ENCODE measurements at places on chromosomes 3 and 15. TPM values are rescaled to one million over a fixed set of nuclear protein-coding genes. Genes with fewer than 3 reads are reported as not detected.

ZSCAN29 gene
- total RNA-seq, result 18.2 TPM

DNA sequence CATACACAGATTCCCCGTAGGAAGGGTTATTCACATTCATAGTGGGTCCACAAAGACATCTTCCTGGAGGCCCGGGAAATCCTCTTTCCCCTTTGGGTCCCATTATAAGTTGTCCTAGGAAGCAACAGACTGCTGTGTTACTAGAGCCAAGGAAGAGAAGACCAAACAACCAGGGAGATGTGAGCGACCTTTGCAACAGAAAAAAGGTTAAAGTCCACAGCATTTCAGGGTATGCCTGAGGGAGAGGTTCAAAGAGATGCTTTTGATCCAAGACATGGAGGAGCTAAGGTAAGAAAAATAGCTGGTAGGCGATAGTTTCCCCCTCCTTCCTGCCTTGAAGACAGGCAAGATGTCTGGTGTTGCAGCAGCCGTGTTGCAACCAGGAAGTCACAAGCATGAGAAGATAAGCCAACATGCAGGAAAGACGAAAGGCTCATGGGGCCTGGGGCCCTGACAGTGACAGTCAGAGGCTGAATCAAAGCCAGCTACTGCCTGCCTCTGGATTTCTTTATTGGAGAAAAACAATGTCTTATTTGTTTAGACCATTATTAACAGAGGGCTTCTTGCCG is 30.9 kb downstream of the EAF1 start:
- DNase-seq, result no peak
- no peak overlapping the region for H3K4me3 ChIP-seq
- H3K4me1 ChIP-seq, result no peaks in the 10 kb centered on the region
- H3K36me3 ChIP-seq, result no peaks in the 10 kb centered on the region
- no peak overlapping the region for H3K27ac ChIP-seq

SCAANT1 gene
- not detected for total RNA-seq

- no peak for DNase-seq
- peak overlapping the region; percentile 57 for H3K4me3 ChIP-seq
- no peaks in the 10 kb centered on the region for H3K27me3 ChIP-seq
- peaks cover 47% of the 10 kb centered on the region for H3K4me1 ChIP-seq
These were observed 550 bp downstream of the RPP25 start for GRCh38 chr15:74955796-74956647.

- no peak overlapping the region for H3K4me3 ChIP-seq
- peak overlapping the region; percentile 43 for H3K27ac ChIP-seq
- H3K4me1 ChIP-seq, result peaks cover 43% of the 10 kb centered on the region
These were observed 11.1 kb downstream of the SLC6A6 start for GRCh38 chr3:14413381-14414071.

DNA sequence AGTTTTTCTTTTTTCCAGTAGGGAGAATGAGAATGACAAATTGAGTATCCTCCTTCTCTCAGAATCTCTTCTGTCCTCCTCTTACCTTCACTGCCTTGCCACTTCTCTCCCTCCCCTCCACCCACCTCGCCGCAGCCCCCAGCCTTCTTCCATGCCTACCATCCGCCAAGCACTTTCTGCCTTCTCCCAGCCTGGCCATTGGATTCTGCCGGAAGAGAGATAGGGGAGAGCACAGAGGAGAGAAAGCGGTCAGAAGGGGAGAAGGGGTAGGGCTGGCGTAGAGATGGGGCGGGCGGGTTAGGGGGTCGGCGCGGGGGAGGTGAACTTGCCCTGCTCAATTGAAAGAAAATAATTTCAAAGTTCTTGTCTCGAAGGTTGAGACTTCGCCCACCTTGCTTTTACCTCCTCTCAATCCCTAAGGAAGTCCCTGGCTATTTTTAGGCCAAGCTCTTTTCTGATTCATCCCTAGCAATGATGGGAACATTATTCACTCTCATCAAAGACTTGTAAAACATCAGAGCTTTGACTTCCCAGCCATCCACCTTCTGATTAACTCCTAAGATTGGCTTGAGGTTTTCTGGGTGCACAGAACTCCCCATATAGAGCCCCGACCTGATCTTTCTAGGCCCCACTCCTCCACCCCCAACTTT is 811 bp downstream of the C3orf52 start:
- H3K4me3 ChIP-seq, result peak overlapping the region; percentile 58
- peak overlapping the region; percentile 75 for H3K27ac ChIP-seq
- no peaks in the 10 kb centered on the region for H3K27me3 ChIP-seq
- no peaks in the 10 kb centered on the region for H3K36me3 ChIP-seq
- DNase-seq, result no peak

VEPH1 gene
- total RNA-seq, result 2.7 TPM

- peaks cover 15% of the 10 kb centered on the region for H3K4me1 ChIP-seq
- H3K36me3 ChIP-seq, result no peaks in the 10 kb centered on the region
- no peak overlapping the region for H3K4me3 ChIP-seq
These were observed 1.4 kb upstream of the GHSR start for GRCh38 chr3:172449466-172450149.
